ENCODE measurements at places on chromosomes 5 and 9. TPM values are rescaled to one million over a fixed set of nuclear protein-coding genes. Genes with fewer than 3 reads are reported as not detected.

MATR3 gene
- polyA plus RNA-seq, result 163 TPM

PCDHB13 gene
- polyA plus RNA-seq, result 0.75 TPM

F2RL1 gene
- 10.7 TPM for polyA plus RNA-seq

FIBCD1 gene
- polyA plus RNA-seq, result 0.13 TPM

C6 gene
- not detected for polyA plus RNA-seq

RASEF gene
- polyA plus RNA-seq, result 2.0 TPM

FOXD4L6 gene
- not detected for polyA plus RNA-seq

LCN10 gene
- 0.25 TPM for polyA plus RNA-seq

IL13 gene
- 0.15 TPM for polyA plus RNA-seq

CDO1 gene
- polyA plus RNA-seq, result 97.9 TPM

MVB12B gene
- 2.0 TPM for polyA plus RNA-seq

TOPORS gene
- polyA plus RNA-seq, result 7.8 TPM

ADAMTSL1 gene
- 6.6 TPM for polyA plus RNA-seq

LRRC19 gene
- polyA plus RNA-seq, result not detected

GRM6 gene
- polyA plus RNA-seq, result not detected

FOXD4L4 gene
- 0.25 TPM for polyA plus RNA-seq

ST8SIA4 gene
- 0.10 TPM for polyA plus RNA-seq

TMEFF1 gene
- polyA plus RNA-seq, result not detected

PCDHGC4 gene
- 0.05 TPM for polyA plus RNA-seq

C1QTNF2 gene
- polyA plus RNA-seq, result 8.2 TPM

BARHL1 gene
- not detected for polyA plus RNA-seq

NCS1 gene
- polyA plus RNA-seq, result 21.3 TPM

CHMP5 gene
- polyA plus RNA-seq, result 141 TPM

EFNA5 gene
- polyA plus RNA-seq, result 5.0 TPM

PHF24 gene
- not detected for polyA plus RNA-seq

NSG2 gene
- not detected for polyA plus RNA-seq

UBTD2 gene
- 16.3 TPM for polyA plus RNA-seq
